ENCODE measurements at places on chromosomes 1 and 21.

GRCh38 chr1:241332037-241332409 lies 25.0 kb downstream of the RGS7 start:
- no peak for DNase-seq

- DNase-seq: peak; percentile 46
Measured at GRCh38 chr1:110674337-110675059, at the start of gene KCNA3. Gene KCNA3 (minus strand): TSS chr1:110674940. CDS start chr1:110674809, 131 bp downstream.

GRCh38 chr1:187264995-187265602 lies 436.4 kb downstream of the PLA2G4A start:
- DNase-seq: no peak

DNA sequence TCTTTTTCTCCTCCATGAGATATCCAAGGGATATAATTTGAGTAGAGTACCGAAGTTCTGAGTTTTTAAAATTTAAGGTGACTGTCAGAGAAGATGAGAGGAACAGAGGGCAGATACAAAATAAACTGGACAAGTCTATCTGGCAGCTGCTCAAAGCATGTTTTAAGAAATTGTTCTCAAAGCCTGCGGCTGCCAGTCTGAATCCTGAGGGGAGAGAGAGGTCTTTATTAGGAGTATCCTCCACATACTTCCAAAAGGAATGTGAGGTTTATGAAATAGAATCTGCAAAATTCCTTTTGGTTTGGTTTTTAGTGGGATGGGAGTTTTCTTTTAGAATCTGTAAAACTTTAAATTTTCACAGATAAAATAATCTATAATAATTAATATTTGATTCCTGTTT lies 41.3 kb downstream of the TTC13 start:
- DNase-seq: no peak

DNA sequence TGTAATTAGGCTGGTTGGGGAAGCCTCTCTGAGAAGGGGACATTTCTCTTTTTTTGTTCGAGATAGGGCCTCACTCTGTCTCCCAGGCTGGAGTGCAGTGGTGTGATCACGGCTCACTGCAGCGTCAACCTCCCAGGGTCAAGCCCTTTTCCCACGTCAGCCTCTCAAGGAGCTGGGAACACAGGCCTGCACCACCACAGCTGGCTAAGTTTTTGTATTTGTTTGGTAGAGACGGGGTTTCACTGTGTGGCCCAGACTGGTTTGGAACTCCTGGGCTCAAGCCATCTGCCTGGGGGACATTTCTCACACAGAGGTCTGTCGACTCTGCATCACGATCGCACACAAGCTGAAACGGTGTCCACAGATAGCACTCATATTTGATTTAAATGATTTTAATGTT lies 39.7 kb downstream of the HUNK start:
- DNase-seq: no peak

GRCh38 chr1:54480525-54480848 lies 67.5 kb upstream of the ACOT11 start:
- DNase-seq: no peak

DNA sequence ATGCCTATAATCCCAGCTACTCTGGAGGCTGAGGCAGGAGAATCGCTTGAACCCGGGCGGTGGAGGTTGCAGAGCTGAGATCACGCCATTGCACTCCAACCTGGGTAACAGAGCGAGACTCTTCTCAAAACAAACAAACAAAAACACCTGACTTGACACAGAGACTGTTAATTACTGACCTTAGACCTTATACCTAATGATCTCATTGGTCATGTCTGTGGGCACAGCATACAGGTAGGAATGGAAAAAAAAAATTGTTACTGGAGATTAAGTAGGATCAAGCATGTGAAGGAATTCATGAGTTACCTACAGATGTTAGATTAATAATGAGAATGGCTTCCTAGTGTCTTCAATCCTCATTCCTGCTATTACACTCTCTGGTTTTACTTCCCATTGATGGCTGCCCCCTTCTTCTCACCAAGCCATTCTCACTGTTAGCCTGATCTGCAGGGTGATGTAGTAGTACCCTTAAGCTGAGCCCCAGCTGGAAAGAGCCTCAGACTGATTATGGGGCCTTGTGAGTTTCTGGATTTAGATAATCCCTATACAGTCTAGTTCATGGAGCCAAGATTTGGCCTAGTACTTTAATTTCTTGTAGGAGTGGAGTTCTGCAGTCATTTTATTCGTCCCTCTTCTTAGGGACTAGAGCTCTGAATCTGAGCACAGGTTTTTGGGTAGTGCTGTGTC lies 8.8 kb downstream of the TBCE start:
- DNase-seq: no peak

- DNase-seq: no peak
Measured at GRCh38 chr1:99771513-99771918, 5.1 kb upstream of the FRRS1 start.

GRCh38 chr1:225627304-225627947 lies 25.5 kb downstream of the ENAH start:
- DNase-seq: no peak

GRCh38 chr1:167564612-167565270 lies 11.2 kb upstream of the CREG1 start:
- no peak for DNase-seq

Measured in stimulated activated CD8-positive, alpha-beta memory T cell treated with anti-CD3 and anti-CD28 coated beads, Interleukin-7, amount 100 ng/mL, for 1 hour (primary cell).